ENCODE measurements at places on chromosomes 1 and 21.
A peak's percentile ranks its signal among the peaks of the same experiment; 100 is the strongest.

DNA sequence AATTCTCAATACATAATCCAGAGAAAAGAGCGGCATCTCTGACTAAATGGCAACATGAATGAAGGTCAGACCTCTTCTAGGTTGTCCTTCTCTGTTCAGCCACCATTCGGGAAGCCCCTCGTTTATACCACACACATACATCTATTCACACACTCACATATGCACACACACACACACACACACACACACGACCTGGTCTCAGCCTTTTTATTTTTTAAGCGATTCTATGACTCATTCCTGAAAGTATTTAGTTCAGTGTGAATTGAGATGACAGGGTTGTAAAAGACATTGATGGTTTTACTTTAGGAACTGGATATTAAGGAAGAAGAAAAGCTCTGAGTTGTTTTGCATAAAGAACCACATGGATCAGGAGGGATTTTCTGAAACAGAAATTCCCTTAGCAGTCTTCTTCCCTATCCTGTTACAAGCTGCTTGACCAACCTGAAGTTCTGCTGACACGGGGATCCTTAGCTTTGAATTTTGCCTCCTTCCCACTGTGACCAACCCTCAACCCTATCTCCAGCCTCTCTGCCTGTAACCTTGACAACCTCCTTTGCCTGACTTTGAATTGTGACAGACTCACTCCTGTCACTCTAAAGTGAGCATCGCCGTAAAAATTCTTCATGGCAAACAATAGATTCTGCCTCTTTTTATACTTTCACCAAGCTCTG lies 383.1 kb upstream of the ESRRG start:
- DNase-seq, result no peak

- DNase-seq, result no peak
These were observed 502.3 kb downstream of the NUF2 start for GRCh38 chr1:163824006-163824405.

DNA sequence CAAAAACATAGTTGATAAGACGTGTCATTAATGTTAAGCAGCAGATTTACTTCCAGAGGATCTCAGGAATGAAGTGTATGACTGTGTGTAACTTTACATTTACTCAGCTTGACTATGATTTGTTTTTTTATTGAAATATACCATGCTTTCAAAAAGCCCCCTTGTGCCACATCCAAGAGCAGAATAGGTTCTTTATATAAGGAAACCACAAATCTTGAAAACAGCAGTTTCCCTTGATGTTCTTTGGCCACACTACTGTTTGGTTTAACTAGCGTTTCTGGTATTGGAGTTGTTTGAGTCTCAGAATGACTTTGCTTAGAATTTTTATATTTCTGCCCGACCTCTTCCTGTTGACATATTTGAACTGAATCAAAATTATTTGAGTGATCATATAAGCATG lies 25.0 kb downstream of the LRRC8C start:
- peak; percentile 81 for DNase-seq

DNA sequence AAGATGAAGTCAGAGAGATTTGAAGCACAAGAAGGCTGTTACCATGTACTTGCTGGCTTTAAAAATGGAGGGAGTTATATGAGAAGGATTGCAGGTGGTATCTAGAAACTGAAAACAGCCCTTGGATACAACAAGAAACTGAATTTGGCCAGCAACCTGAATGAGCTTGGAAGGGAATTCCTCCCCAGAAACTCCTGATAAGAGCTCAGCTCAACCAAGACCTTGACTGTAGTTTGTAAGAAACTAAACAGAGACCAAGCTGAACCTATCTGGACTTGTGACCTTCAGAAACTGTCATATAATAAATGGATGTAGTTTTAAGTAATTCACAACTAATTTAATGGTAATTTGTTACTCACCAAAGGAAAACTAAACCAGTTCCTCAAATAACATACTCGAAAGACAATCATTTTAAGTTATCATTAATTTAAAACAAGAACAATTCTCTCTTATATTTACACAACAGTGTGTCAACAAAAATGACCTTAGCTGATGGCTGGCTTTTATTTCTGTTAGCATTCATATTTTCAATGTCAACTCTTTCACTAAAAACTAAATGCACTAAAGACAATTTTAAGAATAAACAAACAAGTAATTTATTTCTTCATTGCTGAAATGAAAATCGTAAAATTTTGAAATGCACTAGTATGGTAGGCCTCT lies 1218.4 kb upstream of the TMPRSS15 start:
- no peak for DNase-seq

GRCh38 chr1:236149696-236150228 lies 7.4 kb downstream of the GPR137B start:
- DNase-seq, result no peak

GRCh38 chr1:70041317-70042045 lies 163.9 kb downstream of the LRRC40 start:
- no peak for DNase-seq

GRCh38 chr1:39696448-39696847 lies 5.2 kb upstream of the HPCAL4 start:
- DNase-seq, result no peak

DNA sequence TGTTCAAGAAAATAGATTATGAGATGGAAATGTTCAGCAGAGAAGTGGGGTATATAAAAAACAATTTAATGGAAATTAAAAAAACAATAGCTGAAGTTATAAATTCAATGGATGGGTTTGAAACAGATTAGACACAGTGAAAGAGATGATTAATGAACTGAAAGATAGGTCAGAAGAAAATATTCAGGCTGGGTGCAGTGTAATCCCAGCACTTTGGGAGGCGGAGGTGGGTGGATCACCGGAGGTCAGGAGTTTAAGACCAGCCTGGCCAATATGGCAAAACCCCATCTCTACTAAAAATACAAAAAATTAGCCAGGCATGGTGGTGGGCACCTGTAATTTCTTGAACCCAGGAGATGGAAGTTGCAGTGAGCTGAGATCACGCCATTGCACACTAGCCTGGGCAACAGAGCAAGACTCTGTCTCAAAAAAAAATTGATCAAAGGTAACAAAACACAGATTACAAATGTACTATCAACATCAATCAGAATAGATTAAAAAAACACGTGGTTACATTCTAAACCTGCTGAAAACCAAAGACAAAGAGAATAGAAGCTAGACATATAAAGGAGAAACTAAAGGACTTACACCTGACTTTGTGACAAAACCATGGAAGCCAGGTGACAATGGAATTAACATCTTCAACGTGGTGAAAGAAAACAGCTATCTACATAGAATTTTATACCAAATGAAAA lies 4.8 kb upstream of the SUMO3 start:
- DNase-seq, result no peak

DNA sequence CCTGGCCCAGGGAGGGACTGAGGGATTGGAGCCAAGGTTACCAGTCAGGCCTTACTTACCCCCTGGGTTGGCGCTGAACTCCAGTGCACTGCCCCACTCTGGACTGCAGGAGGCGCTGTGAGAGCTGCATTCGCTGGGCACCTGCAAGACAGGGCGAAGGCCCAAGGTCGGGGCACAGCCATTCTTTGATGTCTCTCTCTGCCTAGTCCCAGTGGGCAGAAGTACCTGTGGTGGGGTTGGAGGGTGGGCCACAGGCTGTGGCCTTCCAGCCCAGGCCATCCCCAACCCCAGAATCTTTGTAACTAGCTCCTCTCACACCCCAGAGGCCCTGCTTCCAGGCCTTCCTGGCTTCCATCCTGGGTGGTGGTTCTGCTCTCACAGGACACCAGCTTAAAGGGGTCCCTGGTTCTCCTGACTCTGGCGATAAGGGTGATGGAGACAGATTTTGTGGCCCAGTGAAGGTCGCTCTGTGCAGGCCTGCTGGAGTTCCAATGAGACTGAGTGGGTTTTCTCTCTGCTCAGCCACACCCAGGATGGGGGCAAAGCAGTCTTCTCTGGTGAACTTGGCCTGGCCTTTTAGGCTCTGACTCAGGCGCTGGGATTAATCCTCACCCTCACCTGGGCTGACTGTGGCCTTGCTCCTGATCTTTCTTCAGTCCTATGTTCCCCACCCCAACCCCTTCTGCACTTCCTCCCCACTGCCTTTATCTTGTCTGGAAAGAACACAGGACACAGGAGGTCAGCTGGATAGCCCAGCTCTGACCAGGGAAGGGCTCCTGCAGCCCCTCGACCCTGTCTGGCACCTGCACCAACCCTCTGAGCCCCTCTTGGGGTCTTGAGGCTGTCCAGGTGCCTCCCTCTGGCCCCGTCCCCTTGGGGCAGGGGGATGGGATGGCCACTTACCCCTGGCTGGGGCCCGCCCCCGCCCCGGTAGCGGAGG lies 954 bp downstream of the MYOG start:
- DNase-seq, result no peak

DNA sequence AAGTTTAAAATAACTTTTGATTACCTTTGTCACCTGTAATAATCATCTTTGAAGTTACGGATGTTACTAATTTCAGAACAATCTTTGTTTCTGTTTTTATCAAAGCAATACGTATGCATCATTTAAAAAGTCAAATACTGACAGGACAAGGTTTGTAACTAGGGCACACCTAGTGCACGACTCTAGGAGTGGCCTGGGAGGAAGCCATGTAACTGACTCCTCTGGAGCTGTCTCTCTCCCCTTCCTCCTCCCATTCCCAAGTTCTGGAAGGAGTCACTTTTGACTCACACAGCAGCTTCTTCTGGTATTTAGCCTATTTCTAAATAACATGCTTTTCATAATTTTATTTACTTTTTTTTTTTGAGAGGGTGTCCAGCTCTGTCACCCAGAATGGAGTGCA lies 11.8 kb upstream of the RAP1GAP start:
- DNase-seq, result no peak

DNA sequence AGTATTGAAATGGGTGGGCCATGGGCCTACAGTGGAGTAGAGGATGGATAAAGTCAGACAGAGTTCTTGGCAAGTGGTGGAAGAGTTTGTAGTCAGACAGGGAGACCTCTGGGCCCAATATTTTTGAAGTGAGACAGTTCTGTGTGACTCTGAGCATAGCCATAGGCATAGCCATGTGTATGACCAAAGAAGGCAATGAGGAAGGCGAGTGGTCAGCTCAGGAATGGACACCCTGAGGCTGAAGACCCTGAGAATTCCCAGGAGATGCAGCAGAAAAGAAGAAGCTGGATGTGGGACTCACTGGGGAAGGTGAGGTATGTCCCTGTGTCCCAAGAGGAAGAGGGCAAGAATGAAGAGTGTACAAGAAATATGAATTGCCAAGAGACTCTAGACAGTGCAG lies 210.6 kb upstream of the IRF2BP2 start:
- DNase-seq, result no peak

- no peak for DNase-seq
These were observed 7.7 kb downstream of the C1orf226 start for GRCh38 chr1:162389021-162389818.

- no peak for DNase-seq
These were observed 373.9 kb downstream of the VAV3 start for GRCh38 chr1:107590900-107591622.

DNA sequence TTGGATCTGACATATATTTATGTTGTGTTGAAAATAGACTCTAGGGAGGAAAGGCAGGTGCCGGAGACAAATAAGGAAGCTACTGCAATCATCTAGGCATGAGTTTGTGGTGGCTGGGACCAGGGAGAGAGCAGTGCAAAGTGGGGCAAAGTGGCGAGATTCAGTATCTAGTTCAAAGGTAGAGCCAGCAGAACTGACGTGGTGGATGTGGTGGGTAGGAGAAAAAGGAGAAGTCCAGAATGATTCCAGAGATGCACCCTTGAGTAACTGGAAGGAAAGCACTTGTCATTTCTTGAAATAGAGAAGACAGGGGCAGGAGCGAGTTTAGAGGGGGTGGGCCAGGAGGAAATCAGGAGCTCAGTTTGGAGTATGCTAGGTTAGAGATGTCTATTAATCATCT lies 275.2 kb downstream of the KAZN start:
- no peak for DNase-seq

DNA sequence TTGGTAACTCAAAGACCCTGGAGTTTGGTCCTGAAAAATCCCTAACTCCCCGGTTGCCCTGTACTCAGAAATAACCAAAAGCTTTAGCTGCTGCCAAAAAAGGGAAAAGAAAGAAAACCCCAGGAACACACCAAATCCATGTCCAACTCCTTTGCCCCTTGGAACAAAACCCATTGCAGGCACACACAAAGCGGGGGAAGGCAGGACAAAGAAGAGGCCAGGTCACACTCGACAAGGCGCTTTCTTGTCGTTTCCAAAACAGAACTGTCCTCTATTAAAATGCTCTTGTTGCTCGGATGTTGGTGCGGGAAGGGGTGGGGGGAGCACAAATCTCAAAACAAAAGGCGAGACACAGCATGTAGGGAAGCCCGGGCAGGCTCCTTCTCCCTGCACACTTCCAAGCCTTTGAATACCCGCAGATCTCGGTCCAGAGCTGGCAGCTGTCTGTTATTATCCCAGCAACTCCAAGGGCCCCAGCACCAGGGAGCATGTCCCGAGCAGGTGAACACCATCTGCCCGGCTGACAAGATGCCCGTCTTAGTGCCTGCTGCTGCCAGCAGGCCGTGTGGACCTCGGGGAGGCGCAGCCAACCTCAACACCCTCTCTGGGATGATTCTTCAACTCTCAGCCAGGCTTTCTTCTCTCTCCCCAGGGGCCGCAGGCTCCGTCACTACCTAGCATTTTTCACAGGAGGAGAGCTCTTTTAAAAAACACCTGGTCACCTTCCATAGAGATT lies 96.4 kb downstream of the SSBP3 start:
- DNase-seq, result no peak

DNA sequence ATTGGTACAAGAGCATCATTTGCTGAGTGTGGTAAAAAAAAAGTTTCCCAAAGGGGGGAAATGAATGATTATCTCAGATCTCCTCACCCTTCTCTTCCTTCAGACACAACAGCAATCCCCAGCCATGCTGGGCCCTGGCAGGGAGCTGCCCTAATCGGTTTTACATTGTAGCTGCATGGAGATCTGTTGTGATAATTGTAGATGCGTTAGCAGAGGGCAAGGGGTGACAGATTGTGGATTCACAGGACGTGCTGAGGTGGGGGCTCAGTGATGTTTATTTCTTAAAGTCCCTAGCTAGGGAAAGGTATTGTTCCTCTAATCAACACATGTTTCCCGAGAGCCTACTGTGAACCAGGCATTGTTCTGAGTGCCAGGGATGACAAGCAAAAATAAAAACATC lies 304.1 kb downstream of the PBX1 start:
- DNase-seq, result no peak

- DNase-seq, result no peak
These were observed 20.2 kb upstream of the TOR3A start for GRCh38 chr1:179061360-179062282.

DNA sequence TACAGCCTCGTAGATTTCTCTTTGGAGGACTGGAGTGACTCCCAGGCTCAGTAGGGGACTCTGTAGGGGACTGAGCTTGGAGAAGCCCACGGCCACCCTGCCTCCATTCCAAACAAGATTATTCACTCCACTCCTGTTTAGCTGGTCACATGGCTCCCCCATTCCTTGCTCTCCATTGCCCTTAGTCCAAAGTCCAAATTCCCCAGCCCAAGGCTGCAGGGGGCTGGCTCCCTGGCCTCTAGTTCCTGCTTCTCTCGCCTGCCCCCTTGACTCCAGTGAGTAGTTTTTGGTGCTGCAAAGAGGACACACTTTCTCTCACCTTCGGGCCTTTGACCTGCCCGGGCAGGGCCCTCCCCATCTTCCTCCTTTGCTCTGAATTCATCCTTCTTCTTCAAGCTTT lies 403.3 kb downstream of the KIF26B start:
- DNase-seq, result no peak

GRCh38 chr1:5253036-5253435 lies 598.6 kb downstream of the AJAP1 start:
- no peak for DNase-seq

GRCh38 chr1:27233667-27234048 lies 774 bp upstream of the WDTC1 start:
- peak; percentile 57 for DNase-seq

- DNase-seq, result no peak
These were observed 373.0 kb downstream of the PLPP3 start for GRCh38 chr1:56206391-56206790.

GRCh38 chr1:204697893-204698292 lies 12.4 kb upstream of the LRRN2 start:
- DNase-seq, result no peak

GRCh38 chr1:158686111-158687009 lies at the start of gene SPTA1:
TSS of gene SPTA1 (minus strand) at chr1:158686715. CDS start at chr1:158686517, 198 bp downstream.
- no peak for DNase-seq
